ENCODE measurements at places on chromosomes 1 and 21. TPM values are rescaled to one million over a fixed set of nuclear protein-coding genes. Genes with fewer than 3 reads are reported as not detected.
A peak's percentile ranks its signal among the peaks of the same experiment; 100 is the strongest.

The C1orf210 gene
- total RNA-seq: 24.7 TPM

The KRTAP24-1 gene
- not detected for total RNA-seq

DNA sequence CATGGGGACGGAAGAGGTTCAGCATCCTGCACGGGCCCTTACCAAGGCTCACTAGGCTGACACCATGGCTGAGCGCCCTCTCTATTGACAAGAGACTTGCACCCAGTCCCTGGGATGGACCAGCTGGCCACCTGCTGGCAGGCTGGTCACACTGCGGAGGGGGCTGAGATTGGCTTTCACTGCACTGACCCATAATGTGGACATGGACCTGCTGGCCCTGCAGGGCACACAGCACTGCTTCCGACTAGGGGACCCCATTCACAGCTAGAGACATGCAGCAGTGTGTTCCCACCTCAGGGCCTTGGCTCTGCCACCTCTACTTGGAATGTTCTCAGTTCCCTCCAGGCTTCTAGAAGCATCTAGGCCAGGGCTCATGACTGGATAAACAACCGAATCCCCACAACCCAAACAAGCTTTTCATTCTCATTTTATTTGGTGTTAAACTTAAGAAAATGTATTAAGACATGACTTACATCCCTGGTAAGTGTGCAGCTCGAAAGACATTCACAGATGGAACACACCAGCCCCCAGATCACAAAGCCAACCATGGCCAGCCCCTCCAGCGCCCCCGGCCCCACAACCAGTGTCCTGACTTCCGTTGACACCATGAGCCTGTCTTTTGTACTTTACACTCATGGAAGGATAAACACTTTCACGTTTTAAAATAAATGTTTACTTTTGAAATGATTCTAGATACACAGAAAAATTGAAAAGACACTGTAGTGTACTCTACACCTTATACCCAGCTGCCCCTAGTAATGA lies 9.3 kb upstream of the SRARP start:
- no peak overlapping the region for H3K27ac ChIP-seq
- no peak overlapping the region for H3K4me3 ChIP-seq
- H3K27me3 ChIP-seq: no peaks in the 10 kb centered on the region
- peak; percentile 42 for DNase-seq
- H3K36me3 ChIP-seq: no peaks in the 10 kb centered on the region

DNA sequence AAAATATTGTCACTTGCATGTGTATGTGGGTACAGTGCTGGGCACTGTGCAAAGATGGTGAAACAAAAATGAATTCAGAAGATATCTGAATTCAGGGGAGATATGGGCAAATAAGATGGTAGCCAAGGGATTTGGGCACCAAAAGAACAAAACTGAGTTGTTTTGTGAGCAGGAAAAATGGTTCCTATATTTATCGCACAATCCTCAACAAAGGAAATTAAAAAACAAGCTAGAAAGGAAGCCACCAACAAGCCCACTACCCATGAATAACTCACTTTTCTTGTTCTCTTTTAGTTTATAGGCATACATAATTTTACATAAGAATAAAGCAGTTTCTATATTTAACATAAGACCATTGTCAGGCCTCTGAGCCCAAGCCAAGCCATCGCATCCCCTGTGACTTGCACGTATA lies 40.7 kb upstream of the VASH2 start:
- no peaks in the 10 kb centered on the region for H3K27me3 ChIP-seq
- no peaks in the 10 kb centered on the region for H3K36me3 ChIP-seq
- no peaks in the 10 kb centered on the region for H3K4me1 ChIP-seq

- no peak for DNase-seq
- no peak overlapping the region for H3K27ac ChIP-seq
- no peaks in the 10 kb centered on the region for H3K27me3 ChIP-seq
- H3K4me1 ChIP-seq: no peaks in the 10 kb centered on the region
- H3K36me3 ChIP-seq: no peaks in the 10 kb centered on the region
Observed at GRCh38 chr1:222040121-222040805, 298.4 kb upstream of the DUSP10 start.

The CAMK1G gene
- total RNA-seq: not detected

The PDZK1 gene
- 0.57 TPM for total RNA-seq

DNA sequence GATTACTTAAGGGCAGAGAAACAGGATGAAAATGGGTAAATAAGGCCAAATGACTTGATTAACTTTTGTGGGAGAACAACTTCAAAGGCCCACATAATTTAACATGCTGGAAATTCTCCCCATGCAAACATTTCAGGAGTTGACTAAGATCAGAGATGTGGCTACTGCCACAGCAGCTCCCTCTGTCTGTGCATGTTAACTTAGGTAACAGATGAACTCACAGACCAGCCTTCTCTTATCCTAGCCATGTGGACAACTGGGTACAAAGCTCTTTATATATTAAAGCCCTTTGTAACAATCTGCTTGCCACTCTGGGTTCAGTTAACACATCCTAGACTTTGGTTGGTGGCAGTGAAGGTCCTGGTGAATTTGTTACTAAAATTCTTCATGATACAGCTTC lies 33.2 kb downstream of the BEND5 start:
- no peaks in the 10 kb centered on the region for H3K27me3 ChIP-seq
- DNase-seq: no peak
- no peak overlapping the region for H3K4me3 ChIP-seq
- peaks cover 25% of the 10 kb centered on the region for H3K36me3 ChIP-seq
- no peaks in the 10 kb centered on the region for H3K4me1 ChIP-seq
- H3K27ac ChIP-seq: no peak overlapping the region

GRCh38 chr1:91537281-91537986 lies 36.8 kb downstream of the CDC7 start:
- no peaks in the 10 kb centered on the region for H3K27me3 ChIP-seq
- no peak overlapping the region for H3K4me3 ChIP-seq
- H3K36me3 ChIP-seq: no peaks in the 10 kb centered on the region
- no peak overlapping the region for H3K27ac ChIP-seq

DNA sequence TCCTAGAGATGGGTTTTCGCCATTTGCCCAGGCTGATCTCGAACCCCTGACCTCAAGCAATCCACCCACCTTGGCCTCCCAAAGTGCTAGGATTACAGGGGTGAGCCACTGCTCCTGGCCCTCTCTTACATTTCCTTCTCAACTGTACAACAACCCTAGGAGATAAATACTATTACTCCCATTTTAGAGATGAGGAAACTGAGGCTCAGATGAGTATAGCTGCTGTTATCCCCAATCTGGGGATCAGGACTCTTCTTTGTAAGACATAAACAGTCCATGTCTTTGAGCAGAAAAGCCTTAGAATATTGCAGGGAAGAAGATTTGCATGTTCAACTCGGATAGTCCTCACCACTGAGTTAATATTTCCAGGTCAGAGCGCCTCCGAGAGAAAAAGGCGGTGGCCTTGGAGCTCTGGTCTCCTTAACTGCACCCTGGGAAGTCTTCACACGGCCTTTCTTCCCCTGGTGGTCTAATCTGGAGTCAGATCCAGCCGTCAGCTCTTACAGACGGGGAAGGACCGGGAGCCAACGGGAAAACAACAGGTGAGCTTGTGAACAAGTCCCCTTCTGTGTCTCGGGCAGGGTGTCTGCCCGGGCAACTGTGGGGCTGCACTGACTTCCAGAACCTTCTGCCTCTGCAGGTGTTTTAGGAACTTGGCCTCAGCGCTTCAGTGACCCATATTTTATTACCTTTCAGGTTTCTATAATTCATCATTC lies 5.9 kb upstream of the OLIG1 start:
- H3K27me3 ChIP-seq: peaks cover 93% of the 10 kb centered on the region
- DNase-seq: no peak
- no peaks in the 10 kb centered on the region for H3K4me1 ChIP-seq
- no peak overlapping the region for H3K4me3 ChIP-seq
- no peaks in the 10 kb centered on the region for H3K36me3 ChIP-seq

The TSPEAR gene
- total RNA-seq: 0.43 TPM

The KLF17 gene
- total RNA-seq: not detected

DNA sequence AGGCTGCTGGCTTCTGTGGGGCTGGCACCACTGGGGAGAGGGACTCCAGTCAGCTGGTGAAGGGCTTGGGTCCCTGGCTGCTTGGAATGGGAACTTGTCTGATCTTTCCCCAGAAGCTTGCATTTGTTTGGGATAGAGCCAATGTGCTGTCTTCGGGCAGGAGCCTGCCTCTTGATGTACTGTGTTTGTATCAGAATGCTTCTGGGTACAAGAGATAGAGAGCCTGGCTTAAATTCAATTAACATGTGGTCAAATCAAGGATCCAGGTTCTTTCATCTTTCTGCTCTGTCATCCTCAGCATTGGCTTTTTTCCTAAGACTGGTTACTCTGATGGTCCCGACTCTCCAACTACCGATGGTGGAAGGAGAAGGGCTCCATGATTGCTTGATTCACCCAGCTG lies 16.0 kb upstream of the PROK1 start:
- no peaks in the 10 kb centered on the region for H3K4me1 ChIP-seq
- no peaks in the 10 kb centered on the region for H3K36me3 ChIP-seq
- H3K27ac ChIP-seq: no peak overlapping the region
- no peak for DNase-seq
- H3K4me3 ChIP-seq: no peak overlapping the region

DNA sequence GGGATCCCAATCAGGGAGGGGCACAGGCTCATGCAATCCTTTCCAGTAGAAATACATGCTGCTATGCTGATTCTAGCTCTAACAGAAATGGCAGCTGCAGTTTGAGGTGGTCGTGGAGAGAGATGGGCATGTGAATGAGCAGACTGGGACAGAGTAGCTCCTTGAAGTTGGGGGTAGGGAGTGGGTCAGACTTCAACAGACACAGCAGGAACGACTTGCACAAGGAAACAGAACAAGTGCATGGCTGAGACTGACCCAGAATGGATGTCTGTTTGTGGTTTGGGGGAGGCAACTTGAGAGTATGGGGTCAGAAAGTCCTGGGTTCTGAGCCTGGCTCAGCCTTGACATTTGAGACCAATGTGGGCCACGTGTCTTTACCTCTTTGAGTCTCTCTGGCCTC lies 25.1 kb upstream of the TRABD2B start:
- peaks cover 7% of the 10 kb centered on the region for H3K4me1 ChIP-seq
- H3K27me3 ChIP-seq: no peaks in the 10 kb centered on the region
- no peak overlapping the region for H3K4me3 ChIP-seq
- DNase-seq: no peak
- H3K36me3 ChIP-seq: no peaks in the 10 kb centered on the region
- H3K27ac ChIP-seq: no peak overlapping the region

The TMPRSS15 gene
- total RNA-seq: not detected

The C1QTNF12 gene
- total RNA-seq: 2.5 TPM

- H3K4me3 ChIP-seq: no peak overlapping the region
- H3K4me1 ChIP-seq: peaks cover 4% of the 10 kb centered on the region
Observed at GRCh38 chr1:214337511-214337910, 56.6 kb downstream of the SMYD2 start.

DNA sequence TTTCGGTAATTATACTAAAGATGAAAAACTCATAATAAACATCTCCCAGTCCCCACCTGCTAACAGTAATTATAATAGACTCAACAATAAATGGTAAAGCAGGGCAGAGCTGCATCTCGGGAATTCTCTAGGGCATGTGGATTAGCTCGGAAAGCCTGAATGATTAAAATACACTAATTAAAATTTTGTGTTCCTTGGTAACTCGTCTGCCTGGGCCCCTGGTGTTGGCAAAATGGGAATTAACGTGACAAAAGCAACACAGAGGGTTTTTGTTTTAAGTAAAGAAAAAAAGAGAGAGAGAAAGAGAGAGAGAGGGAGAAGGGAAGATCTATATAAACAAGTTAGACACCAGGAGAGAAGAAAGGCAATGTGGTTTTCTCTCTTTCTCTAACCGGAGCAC lies 62.1 kb downstream of the CASZ1 start:
- H3K27me3 ChIP-seq: no peaks in the 10 kb centered on the region
- H3K4me1 ChIP-seq: no peaks in the 10 kb centered on the region
- H3K4me3 ChIP-seq: no peak overlapping the region
- H3K36me3 ChIP-seq: no peaks in the 10 kb centered on the region
- DNase-seq: no peak

The HLX gene
- total RNA-seq: 36.7 TPM

The RAB3B gene
- 0.18 TPM for total RNA-seq

- no peak for DNase-seq
- H3K36me3 ChIP-seq: no peaks in the 10 kb centered on the region
- no peaks in the 10 kb centered on the region for H3K4me1 ChIP-seq
- no peak overlapping the region for H3K4me3 ChIP-seq
- peak overlapping the region; percentile 68 for H3K27ac ChIP-seq
Observed at GRCh38 chr1:94258873-94259331, 21.5 kb upstream of the ARHGAP29 start.

The TINAGL1 gene
- total RNA-seq: 89.4 TPM

DNA sequence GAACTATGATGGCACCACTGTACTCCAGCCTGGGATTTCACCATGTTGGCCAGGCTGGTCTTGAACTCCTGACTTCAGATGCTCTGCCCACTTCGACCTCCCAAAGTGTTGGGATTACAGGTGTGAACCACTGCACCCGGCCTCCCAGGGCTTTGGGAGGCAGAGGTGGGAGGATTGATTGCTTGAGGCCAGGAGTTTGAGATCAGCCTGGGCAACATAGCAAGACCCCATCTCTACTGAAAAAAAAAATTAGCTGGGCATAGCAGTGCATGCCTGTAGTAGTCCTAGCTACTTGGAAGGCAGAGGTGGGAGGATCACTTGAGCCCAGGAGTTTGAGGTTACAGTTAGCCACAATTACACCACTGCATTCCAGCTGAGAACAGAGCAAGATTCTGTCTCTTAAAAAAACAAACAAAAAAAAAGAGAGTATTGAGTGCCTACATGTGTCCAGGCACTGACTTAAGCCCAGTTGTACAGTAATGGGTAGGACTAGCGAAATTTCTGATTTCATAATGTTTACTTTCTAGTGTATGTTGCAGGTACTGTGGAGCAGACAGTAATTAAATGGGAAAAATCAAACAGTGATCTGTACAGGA lies 4.2 kb downstream of the MANEAL start:
- peaks cover 3% of the 10 kb centered on the region for H3K4me1 ChIP-seq
- no peak for DNase-seq
- H3K4me3 ChIP-seq: no peak overlapping the region
- peaks cover 9% of the 10 kb centered on the region for H3K36me3 ChIP-seq
- no peaks in the 10 kb centered on the region for H3K27me3 ChIP-seq

The MIA3 gene
- 69.3 TPM for total RNA-seq

GRCh38 chr1:184395370-184395769 lies 8.5 kb downstream of the C1orf21 start:
- H3K4me1 ChIP-seq: no peaks in the 10 kb centered on the region
- H3K27ac ChIP-seq: no peak overlapping the region
- no peaks in the 10 kb centered on the region for H3K27me3 ChIP-seq
- no peaks in the 10 kb centered on the region for H3K36me3 ChIP-seq
- H3K4me3 ChIP-seq: no peak overlapping the region
- no peak for DNase-seq

The NHLH2 gene
- 0.18 TPM for total RNA-seq
